Stomach (tissue), 19 donors: ENCODE measurements at places on chromosomes 5 and 9.
A peak's percentile ranks its signal among the peaks of the same experiment; 100 is the strongest.

- DNase-seq, result no peak
Observed at GRCh38 chr5:73442231-73442811, 6.3 kb downstream of the FOXD1 start.

DNA sequence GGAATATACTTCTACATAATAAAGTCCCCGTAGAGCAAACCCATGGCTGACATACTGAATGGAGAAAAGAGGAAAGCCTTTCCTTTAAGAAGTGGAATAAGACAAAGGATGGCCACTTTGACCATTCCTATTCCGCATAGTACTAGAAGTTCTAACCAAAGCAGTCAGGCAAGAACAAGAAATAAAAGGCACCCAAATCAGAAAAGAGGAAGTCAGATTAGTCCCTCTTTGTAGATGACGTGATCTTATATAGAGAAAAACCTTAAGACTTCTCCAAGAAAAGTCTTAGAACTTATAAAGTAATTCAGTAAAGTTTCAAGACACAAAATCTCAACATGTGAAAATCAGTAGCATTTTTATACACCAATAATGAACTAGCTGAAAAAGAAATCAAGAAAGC, 133.9 kb downstream of the GIN1 start:
- DNase-seq, result no peak

GRCh38 chr5:139881143-139881733, 85.6 kb downstream of the PSD2 start:
- no peak for DNase-seq

- peak; percentile 87 for DNase-seq
Observed at GRCh38 chr5:144187699-144188294, 17.1 kb downstream of the KCTD16 start.

GRCh38 chr5:40572937-40573336, 106.8 kb upstream of the PTGER4 start:
- DNase-seq, result no peak

DNA sequence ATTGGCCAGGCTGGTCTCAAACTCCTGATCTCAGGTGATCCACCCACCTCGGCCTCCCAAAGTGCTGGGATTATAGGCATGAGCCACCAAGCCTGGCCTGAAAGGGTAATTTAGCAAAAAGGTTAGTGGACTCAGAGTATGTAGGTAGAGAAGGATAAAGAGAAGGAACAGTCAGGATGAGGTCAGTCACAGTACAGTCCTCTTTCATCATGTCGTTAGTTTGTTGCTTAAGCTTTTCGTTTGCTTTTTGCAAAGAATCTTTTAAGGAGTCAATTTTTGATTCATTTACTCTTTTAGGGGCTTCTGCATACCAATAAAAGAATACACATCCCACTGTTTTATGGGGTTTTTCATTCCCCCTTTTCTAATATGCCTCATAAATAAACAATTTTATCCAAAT, 17.8 kb upstream of the GBGT1 start:
- no peak for DNase-seq

- no peak for DNase-seq
Observed at GRCh38 chr5:74164725-74165235, 475.7 kb downstream of the ENC1 start.

GRCh38 chr5:127536687-127537086, 19.2 kb downstream of the PRRC1 start:
- no peak for DNase-seq

DNA sequence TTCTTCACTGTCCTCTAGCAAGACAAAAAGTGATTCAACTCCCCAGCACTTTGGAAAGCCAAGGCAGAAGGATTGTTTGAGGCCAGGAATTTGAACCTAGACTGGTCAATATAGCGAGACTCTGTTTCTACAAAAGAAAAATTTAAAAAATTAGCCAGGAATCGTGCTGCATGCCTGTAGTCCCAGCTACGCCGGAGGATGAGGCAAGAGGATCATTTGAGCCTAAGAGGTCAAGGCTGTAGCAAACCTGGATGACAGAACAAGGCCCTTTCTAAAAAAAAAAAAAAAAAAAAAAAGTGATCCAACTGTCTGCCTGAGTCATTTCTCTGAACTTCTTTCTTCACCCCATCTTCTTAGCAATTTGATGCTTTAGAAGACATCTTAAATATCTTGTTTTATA, 12.4 kb downstream of the ITGA2 start:
- no peak for DNase-seq

GRCh38 chr5:9516591-9516990, 29.3 kb downstream of the SEMA5A start:
- no peak for DNase-seq

- no peak for DNase-seq
Observed at GRCh38 chr5:138743484-138743883, 9.7 kb upstream of the CTNNA1 start.

DNA sequence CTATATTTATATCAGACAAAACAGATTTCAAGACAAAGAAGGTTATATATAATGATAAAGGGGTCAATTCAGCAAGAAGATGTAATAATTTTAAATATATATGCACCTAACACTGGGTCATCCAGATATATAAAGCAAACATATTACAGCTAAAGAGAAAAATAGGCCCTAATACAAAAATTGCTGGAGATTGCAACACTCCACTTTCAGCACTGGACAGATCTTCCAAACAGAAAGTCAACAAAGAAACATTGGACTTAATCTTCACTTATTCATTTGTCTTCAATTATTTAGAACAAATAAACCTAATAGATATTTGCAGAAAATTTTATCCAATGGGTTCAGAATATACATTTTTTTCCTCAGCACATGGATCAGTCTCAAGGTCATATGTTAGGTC, 45.8 kb downstream of the MEIKIN start:
- DNase-seq, result no peak

DNA sequence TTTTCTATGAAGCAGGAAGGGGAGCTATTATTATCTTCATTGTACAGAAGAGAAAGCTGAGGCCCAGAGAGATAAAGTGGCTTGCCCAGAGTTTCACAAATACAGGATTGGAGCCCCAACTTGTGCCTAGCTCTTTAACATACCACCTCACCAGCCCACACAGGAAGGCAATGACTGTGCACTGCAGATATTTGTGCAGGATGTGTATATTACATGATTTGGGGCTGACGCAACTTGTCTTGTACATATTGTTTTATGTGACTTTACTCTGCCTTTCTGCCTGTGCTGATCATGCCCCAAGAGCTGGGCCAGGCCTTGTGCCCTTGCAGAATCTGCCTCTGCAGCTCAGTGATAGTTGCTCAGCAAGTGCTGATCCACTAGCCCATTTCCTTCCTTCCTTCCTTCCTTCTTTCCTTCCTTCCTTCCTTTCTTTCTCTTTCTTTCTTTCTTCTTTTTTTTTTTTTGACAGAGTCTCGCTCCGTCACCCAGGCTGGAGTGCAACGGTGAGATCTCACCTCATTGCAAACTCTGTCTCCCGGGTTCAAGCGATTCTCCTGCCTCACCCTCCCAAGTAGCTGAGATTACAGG, 106.6 kb upstream of the TBCA start:
- no peak for DNase-seq

- DNase-seq, result no peak
Observed at GRCh38 chr5:179918742-179919486, 11.2 kb upstream of the TBC1D9B start.

GRCh38 chr5:90898326-90899013, 339.9 kb downstream of the ADGRV1 start:
- DNase-seq, result no peak

DNA sequence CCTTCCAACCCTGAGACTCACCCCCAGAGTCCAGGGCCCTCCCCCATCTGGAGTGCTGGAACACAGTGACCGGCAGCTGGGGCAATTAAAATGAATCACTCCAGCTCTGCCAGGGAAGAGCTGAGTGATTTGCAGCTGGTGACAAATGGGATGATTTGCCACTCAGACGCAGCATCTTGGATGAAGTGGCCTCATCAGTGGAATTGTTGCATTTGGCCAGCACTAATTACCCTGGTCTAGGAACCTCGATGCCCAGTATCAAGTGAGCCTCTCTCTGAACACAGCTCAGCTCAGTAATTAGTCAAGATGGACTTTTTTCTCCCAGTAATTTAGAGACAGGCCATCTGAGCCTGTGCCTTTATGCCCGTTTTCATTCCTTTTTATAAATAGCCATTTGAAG, 259.5 kb downstream of the GRIA1 start:
- no peak for DNase-seq
